ENCODE measurements at places on chromosomes 3 and 15.

DNA sequence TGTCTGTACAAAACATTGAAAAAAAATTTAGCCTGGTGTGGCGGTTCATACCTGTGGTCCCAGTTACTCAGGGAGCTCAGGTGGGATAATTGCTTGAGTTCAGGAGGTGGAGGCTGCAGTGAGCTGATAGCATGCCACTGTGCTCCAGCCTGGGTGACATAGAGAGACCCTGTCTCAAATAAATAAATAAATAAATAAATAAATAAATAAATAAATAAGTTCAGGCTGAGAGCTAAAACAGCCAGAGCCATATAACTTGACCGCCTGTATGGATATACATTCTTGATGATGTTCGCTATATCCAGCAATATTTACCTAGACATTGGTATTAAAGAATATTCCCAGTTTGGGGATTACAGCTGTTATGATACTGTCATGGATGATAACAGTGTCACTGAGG is 146.9 kb downstream of the KCNH8 start:
- no peak for DNase-seq

DNA sequence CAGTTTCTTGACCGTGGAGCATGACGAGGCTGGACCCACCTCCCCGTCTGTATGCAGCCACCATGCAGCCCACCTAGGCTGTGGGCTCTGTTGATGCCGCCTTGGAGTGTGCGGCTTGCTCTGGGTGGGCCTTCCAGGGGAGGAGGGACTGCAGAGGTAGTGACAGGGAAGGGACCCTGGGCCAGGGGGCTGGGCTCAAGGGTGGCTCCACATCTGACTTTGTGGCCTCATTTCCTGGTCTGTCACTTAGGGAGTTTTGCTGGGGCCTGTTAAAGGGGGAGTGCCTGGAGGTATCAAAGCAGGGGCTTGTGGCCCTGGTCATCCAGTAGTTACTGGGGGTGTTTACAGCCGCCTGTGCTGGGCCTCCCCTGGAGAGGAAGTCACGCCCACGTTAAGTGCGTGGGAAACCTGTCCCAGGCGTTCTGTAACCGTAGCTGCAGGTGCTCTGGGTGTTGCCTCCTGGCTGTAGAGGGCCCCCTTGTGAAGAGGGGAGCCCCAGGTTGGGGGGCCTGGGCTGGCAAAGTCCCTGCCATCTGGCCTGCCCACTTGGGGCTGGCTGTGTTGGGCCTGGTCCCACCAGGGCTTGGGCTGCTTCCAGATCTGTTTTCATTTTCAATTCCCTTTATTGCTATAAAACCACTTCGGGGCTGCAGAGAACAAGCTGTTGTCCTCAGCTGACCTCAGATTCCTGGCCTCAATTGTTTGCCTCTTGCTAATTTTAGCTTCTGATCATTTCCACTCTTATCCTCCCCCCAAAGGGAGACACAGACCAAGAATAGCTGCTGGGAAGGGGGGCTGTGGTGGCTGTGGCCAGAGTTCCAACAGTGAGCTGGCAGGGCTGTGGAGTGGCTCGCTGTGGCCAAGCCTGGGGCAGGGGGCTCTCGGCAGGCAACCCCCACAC is 26.5 kb downstream of the KLF13 start:
- DNase-seq: peak; percentile 70

DNA sequence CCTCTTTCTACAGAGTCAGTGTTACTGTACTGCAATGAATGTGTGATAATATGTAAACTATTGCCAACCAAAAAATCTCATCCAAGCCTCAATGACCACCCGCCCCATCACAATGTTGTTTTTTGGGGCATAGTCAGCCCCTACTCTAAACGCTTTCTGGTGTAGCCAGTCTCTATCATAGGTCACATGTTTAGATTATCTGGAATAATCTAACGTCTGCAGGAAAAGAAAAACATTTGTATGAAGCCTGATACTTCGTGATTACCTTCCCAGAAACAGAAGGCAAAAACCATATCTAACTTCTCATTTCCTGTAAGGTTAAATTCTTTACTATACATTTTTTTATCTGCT is 1331.8 kb upstream of the GBE1 start:
- DNase-seq: no peak

DNA sequence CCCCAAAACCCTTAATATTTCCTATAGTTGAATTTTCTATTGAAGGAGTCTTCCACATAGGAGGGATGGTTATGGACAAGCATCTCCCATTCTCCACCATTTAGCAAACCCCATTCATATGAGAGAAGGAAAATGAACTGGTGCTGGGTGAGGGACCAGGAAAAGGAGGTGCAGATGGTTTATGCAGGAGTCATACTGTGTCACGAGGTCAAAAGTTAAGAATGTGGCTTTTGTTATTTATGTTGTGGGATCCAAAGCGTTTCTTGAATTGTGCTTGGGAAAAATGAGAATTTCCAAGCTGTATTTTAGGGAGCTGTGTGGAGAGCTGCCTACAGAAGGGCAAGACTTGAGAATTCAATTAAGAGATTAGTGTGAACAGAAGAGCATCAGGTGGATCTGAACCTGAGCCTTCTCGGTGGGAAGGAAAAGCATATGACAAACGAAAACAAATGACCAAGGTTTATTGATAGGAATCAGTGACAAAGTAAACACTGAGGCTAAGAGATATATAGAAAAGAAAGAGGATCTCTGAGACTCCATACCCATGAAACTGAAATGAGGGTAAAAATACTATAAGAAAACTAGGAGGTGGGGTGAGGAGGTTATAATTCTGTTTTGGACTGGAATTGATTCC is 473.3 kb upstream of the NR2F2 start:
- DNase-seq: no peak

DNA sequence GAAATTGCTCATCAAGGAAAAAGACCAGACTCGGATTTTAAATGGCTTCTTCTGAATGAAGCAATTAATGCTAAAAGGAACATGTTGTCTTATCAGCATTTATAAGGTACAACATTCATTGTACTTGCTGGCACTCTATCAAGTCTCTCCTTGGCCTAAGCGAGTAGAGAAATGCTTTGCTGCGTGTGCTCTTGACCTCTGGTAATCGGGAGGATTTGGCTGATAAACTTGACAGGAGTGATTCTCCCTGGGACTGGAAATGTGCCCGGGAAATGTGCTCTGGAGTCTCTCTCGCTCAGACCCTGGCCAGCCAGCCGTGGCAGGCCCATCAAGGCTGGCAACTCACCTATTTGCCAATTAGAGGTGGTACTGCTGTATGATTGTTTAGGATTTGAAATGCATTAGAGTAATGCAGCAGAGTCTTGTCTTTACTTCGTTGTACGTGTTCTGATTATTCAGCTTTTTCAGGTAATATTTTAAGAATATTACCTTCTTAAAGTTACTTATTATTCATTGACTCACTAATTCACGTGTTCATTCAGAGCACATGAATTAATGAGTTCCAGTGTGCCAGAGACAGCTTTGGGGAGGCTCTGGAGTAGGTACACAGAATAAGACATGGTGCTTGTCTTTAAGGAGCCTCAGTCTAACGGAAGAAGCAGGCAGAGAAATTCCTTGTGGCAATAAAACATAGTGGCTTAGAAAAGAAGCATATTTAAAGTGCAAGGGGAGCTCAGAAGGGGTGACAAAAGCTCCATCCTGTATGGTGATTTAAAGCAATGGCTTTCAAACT is 48.0 kb upstream of the TPRG1 start:
- DNase-seq: no peak

DNA sequence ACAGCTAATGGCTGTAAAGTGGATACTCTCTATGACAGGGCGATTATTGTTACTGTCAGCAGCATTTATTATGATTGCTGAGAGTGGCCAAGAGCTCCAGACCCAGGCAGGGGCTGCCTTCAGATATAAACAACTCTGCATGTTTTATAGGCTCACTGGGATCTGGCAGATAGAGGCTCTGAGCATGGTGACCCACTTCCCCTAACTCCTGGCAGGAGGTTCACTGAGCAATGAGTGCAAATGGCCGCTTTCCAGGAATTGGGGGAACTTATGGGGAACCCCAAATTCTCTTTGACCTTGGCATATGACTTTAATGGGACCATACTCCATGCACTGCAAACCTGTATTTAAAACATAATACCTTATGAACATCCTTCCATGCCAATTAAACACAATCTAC is 59.0 kb downstream of the SCN5A start:
- DNase-seq: no peak

- DNase-seq: no peak
Observed at GRCh38 chr3:106913111-106913698, 464.0 kb upstream of the CCDC54 start.

- no peak for DNase-seq
Observed at GRCh38 chr3:9976721-9977709, 9.6 kb downstream of the EMC3 start.

GRCh38 chr3:122396511-122396910 is 12.5 kb downstream of the FAM162A start:
- DNase-seq: no peak

DNA sequence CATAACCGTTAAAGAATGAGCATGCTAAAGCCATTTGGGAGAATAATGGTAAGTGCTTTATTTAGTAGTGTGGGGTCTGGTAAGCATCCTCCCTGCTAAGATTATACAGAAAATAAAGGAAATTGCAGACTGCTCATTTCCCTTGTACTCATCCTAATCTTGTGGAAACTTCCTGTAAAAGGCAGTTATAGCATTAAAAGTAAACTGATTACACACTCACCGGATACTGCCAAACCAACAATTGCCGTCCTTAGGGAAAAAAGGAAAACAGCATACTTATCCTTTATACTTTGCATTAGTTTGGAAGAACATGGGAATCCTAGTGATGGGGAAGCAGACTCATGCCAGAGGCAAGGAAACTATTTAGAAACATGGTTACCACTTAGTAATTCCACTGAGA is 5.3 kb upstream of the SPRED1 start:
- DNase-seq: no peak

DNA sequence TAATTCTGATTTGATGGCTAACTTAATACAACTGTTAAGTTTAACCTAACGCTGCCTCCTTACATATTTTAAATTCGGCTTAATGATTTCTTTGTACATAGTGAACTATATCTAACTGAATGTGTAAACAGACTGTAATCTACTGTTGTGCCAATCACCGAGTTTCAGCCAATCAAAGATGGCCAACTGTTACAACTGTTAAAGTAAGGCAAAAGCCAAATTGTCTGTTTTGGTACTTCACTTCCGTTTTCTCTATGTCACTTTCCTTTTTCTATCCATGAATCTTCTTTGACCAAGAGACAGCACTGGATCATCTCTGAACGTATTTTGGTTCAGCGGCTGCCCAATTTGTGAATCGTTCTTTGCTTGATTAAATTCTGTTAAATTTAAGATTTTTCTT is 137.0 kb downstream of the LMLN start:
- DNase-seq: no peak

- DNase-seq: no peak
Observed at GRCh38 chr3:139558351-139559266, 19.1 kb upstream of the RBP1 start.

- no peak for DNase-seq
Observed at GRCh38 chr15:91947293-91947679, 93.8 kb downstream of the SLCO3A1 start.

- peak; percentile 37 for DNase-seq
Observed at GRCh38 chr3:47571391-47572175, 7.1 kb downstream of the CSPG5 start.

DNA sequence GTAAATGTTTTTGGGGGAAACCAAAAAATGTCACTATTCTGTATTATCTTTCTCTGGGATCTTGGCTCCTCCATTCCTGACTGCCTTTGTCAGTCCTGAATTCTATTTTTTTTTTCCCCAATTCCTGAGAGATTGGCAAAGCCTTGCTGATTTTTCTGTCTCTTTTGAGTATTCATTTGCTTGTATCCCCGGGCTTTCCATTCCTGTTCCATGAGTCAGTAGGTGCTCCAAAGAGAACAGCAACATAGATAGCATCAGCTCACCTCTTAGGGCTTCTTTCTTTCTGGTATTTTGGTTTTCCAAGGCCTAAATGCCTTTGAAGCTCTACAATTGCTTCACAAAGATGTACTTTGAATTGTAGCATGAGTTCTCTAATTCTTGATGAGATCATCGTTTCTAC is 271.7 kb upstream of the LRRC3B start:
- DNase-seq: no peak
